ENCODE measurements at places on chromosomes 12 and 14. TPM values are rescaled to one million over a fixed set of nuclear protein-coding genes. Genes with fewer than 3 reads are reported as not detected.

CFAP54 gene
- total RNA-seq, result 0.24 TPM

PLEKHG7 gene
- not detected for total RNA-seq

DNA sequence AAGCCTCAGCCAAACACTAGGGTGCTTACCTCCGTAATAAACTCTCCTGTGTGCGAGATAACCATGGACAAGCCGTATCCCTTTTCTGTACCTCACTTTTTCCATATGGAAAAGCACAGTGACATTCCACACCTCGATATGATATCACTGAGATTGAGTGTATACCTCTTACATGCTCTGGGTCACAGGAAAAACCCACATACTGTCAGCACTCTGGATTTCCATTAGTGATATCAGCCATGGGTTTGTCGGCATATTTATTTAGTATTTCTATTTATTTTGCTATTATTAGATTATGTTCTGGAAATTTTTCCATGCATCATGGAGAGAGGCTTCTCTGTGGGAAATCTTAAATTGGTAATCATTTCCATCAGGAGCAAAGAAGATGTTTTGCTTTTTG lies 28.0 kb upstream of the DAAM1 start:
- no peak for DNase-seq

DNA sequence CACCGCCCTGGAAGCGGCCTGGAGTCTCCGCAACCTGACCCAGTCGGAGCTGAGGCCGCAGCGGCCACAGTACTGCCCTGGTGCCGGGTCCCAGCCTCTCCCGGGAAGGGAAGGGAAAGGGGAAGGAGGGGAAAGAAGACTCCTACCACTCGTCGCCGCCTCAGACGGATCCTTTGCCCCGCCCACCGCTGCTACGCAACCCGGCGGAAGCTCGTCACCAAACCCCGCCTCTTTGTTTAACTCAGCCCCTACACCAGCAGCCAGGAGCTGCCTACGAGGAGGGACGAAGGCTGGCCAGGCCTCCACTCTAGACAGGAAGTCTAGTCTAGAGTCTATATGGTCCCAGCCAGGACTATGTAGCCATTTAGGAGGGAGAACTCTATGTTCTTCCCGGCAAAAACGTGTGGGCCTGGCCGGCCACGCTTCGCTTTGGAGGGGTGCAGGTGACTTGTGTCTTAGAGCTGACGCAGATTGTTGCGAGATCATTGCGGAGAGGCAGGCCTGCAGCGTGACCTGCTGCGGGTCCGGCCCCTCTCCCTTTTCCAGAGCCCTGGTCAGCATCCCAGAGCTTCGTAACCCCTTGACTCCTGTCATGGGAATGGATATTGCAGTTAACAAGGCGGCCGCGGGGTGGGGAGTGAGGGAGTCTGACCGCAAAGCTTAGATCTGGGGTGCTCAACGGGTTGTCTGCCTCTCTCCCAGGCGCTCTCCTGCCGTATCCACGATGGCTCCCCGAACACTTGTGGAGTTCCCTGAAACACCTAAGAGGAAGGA lies at the start of gene RNF41:
Gene RNF41, minus strand, starts transcription at position 166 of the 774 bp plus-strand sequence. CDS start 7,875 bp downstream, outside the sequence.
- DNase-seq, result peak; percentile 99
